ENCODE measurements at places on chromosomes 5 and 9. TPM values are rescaled to one million over a fixed set of nuclear protein-coding genes. Genes with fewer than 3 reads are reported as not detected.

DNA sequence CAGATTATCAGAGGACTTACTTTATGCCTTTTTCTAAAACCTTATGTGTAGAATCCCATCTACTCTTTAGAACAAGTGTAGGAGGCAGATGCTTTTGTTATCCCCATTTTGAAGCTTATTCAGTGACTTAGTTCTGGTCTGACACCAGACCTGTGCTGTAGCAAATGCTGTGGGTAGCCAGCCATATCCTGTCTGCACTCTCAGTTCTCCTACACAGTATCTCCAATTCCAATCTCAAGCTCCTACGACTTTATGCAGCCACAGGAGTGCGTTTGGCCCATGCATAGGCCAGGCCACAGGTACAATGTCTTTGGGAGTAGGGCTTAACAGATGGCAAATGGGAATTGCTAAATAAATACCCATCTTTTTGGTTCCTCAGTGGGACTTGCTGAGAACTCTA is 292.6 kb downstream of the MCTP1 start:
- no peak for DNase-seq

GRCh38 chr5:171387970-171388815 is 544 bp downstream of the NPM1 start:
- DNase-seq, result peak; percentile 79

- no peak for DNase-seq
Observed at GRCh38 chr9:126128494-126129142, 198.0 kb upstream of the MVB12B start.

DNA sequence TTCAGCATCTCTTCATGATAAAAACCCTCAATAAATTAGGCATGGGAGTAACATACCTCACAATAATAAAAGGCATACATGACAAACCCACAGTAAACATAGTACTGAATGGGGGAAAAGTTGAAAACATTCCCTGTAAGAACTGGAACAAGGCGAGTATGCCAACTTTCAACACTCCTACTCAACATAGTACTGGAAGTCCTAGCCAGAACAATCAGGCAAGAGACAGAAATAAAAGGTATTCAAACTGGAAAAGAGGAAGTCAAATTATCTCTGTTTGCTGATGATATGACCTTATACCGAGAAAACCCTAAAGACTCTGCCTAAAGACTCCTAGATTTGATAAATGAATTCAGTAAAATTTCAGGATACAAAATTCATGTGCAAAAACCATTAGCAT is 167.6 kb downstream of the TMEM38B start:
- no peak for DNase-seq

SPATA31D3 gene
- not detected for total RNA-seq

- DNase-seq, result no peak
Observed at GRCh38 chr5:152593388-152593787, 188.3 kb upstream of the NMUR2 start.

DNA sequence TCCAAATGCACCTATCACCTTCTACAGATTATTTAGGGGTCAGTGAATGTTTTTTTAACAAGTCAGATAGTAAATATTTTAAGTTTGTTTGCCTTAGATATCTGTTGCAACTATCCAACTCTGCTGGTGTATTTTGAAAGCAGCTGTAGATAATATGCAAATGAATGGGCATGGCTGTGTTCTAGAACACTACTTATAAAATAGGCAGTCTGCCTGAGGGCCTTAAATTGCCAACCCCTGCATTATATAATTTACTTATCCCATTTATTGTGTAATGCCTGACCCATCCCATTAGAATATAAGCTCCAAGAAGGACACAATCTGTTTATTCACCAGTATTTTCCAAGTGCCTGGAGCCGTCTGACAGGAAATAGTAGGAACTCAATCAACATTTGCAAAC is 149.0 kb downstream of the TTC39B start:
- DNase-seq, result no peak

DIRAS2 gene
- total RNA-seq, result not detected

CATSPER3 gene
- total RNA-seq, result 0.25 TPM

RALGPS1 gene
- total RNA-seq, result 18.7 TPM

TGFBI gene
- 41.6 TPM for total RNA-seq

DNA sequence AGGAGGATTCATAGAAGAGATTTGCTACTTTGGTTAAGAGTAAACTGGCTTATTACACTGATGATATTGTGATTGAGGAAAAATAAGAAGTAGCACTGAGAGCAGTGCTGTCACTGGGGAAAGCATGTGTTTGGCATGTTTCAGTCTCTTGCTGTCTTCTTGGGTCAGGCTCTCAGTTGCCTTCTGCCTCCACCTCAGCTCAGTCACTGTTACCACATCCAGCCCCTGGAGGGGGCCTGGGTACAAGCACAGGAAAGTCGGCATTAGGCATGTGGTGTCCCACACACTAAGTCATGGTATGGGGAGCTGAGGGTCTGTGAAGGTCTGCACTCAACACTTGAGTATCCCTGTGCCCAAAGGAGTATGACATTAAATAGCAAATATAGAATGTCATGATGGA is 958.3 kb upstream of the CDH9 start:
- peak; percentile 9 for DNase-seq
